ENCODE measurements at places on chromosomes 2 and 18. TPM values are rescaled to one million over a fixed set of nuclear protein-coding genes. Genes with fewer than 3 reads are reported as not detected.
A peak's percentile ranks its signal among the peaks of the same experiment; 100 is the strongest.

DNA sequence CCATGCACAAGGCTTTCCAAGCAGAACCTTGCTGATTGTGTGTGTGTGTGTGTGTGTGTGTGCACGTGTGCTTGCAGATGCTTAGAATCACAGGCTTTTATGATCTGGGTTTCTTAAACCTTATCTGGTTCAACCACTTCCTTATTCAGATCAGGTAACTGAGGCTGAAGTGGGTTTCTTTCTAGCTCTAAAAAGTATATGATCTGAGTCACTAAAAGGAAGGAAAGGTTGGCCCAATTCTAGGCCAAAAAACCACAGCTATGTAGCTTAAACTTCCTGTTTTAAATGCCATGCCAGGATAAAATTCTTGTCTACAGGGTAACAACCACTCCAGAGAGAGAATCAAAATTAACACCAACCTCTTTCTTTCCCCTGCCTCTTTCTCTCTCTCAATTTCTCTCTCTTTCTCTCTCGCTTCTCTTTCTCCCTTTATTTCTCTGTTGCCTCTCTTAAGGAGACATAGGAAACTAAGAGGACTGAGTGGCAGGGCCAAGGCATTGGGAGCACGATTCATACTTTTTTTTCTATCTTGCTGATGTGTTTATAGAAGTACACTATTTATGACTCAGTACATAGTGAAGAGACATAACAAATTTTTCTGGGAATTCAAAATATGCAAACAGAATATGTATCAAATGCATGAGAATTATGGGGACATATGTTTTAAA, 140.3 kb downstream of the TRIB2 start:
- H3K4me3 ChIP-seq: peak overlapping the region; percentile 40
- H3K4me1 ChIP-seq: peaks cover 34% of the 10 kb centered on the region
- peak overlapping the region; percentile 79 for H3K27ac ChIP-seq
- no peaks in the 10 kb centered on the region for H3K27me3 ChIP-seq
- no peaks in the 10 kb centered on the region for H3K36me3 ChIP-seq

GRCh38 chr2:185921048-185921756, 182.6 kb downstream of the FSIP2 start:
- DNase-seq: peak; percentile 60
- no peak overlapping the region for H3K4me3 ChIP-seq
- H3K36me3 ChIP-seq: no peaks in the 10 kb centered on the region
- peaks cover 10% of the 10 kb centered on the region for H3K4me1 ChIP-seq
- H3K27me3 ChIP-seq: no peaks in the 10 kb centered on the region

GRCh38 chr2:171522788-171523087, 464 bp downstream of the CYBRD1 start:
- H3K4me1 ChIP-seq: peaks cover 8% of the 10 kb centered on the region
- no peak overlapping the region for H3K27ac ChIP-seq
- H3K36me3 ChIP-seq: no peaks in the 10 kb centered on the region
- peaks cover 10% of the 10 kb centered on the region for H3K27me3 ChIP-seq
- peak overlapping the region; percentile 77 for H3K4me3 ChIP-seq

DNA sequence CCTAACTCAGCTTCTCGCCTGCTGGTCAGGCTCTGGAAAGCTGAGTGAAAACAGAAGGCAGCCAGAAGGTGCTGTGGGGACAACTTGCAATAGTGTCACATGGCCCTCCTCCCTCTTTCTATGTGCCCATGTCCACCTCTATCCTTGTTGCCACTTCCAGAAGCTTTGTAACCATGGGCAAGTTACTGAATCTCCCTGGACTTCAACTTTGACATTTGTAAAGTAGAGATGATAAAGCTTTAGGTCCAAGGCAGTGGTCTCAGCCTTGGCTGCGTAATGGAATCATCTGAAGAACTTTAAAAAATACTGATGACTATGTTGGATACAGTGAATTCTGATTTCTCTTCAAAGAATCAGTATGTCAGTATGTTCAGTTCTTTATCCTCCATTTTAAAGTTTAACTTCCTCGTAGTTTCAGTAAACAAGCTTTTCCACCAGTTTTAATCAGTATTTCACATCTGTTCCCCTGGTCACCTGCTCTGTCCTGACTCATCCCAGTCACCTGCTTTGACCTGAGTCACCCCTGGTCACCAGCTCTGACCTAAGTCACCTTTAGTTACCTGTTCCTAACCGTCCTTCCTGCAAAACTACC, 245.2 kb upstream of the STON1 start:
- H3K4me1 ChIP-seq: no peaks in the 10 kb centered on the region
- no peaks in the 10 kb centered on the region for H3K36me3 ChIP-seq
- DNase-seq: no peak
- no peak overlapping the region for H3K27ac ChIP-seq

DNA sequence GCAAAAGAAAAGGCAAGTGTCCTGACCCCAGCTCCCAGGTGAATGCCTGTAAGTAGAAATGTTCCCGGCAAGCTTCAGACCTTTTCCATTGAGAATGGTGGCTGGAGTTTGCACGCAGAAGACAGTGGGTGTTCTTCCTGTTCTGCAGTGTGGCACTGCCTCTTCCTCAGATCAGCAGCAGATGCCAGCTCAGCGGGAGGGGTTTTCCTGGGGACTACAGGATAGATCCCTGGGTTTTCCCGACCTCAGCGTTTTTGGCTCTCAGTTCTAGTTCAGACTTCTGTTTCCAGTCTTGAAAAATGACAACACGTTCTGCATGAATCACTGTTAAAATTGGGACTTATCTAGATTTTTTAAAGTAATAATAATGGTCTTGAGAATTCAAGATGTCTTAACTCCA, 39.2 kb downstream of the GRHL1 start:
- H3K36me3 ChIP-seq: 0 out of 2 replicates have a peak, but pooled peaks cover 3% of the 10 kb centered on the region
- H3K4me1 ChIP-seq: peaks cover 24% of the 10 kb centered on the region
- H3K4me3 ChIP-seq: no peak overlapping the region

- no peaks in the 10 kb centered on the region for H3K4me1 ChIP-seq
- DNase-seq: no peak
- peaks cover 11% of the 10 kb centered on the region for H3K36me3 ChIP-seq
- H3K4me3 ChIP-seq: no peak overlapping the region
- no peaks in the 10 kb centered on the region for H3K27me3 ChIP-seq
Observed at GRCh38 chr18:70139138-70139537, 66.3 kb downstream of the RTTN start.

DNA sequence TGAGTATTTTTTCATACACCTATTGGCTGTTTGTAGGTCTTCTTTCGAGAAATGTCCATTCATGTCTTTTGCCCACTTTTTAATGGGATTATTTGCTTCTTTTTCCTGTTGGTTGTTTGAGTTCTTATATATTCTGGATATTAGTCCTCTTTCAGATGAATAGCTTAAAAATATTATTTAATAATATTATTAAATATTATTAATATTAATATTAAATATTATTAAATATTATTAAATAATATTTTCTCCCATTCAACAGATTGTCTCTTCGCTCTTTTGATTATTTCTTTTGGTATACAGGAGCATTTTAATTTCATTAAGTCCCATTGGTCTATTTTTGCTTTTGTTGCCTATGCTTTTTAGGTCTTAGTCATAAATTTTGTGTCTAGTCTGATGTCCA, 361.9 kb downstream of the TSN start:
- DNase-seq: no peak
- H3K4me3 ChIP-seq: no peak overlapping the region
- no peaks in the 10 kb centered on the region for H3K4me1 ChIP-seq

DNA sequence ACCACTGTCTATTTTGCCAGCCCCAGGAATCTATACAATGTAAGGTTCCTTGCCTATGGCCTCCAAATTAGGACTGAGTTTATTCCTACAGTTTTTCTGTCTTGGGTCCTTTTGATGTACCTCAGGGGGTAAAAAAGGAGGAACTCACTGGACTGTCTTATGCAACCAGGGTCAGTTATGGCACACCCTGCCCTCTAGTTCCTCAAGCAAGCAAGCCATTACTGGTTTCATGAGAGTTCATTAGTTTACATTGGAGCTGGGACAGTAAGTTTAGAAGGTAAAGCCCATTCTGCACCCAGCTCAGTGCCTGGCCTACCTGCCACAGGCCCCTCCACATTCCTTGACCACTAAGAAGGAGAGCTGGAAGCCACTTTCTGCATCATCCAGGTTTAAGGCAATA, 68.7 kb upstream of the WIPF1 start:
- no peak for DNase-seq
- H3K27me3 ChIP-seq: no peaks in the 10 kb centered on the region
- no peak overlapping the region for H3K27ac ChIP-seq
- H3K4me1 ChIP-seq: peaks cover 10% of the 10 kb centered on the region

The ZNF521 gene
- 0.04 TPM for total RNA-seq

GRCh38 chr2:27494284-27494943, 586 bp downstream of the FNDC4 start:
- no peaks in the 10 kb centered on the region for H3K27me3 ChIP-seq
- H3K4me3 ChIP-seq: peak overlapping the region; percentile 89
- no peaks in the 10 kb centered on the region for H3K36me3 ChIP-seq
- peaks cover 9% of the 10 kb centered on the region for H3K4me1 ChIP-seq
- DNase-seq: no peak
- H3K27ac ChIP-seq: no peak overlapping the region
